ENCODE measurements at places on chromosomes 16 and 17.

GRCh38 chr17:80621335-80621996 is 76.8 kb downstream of the RPTOR start:
- no peak for DNase-seq

DNA sequence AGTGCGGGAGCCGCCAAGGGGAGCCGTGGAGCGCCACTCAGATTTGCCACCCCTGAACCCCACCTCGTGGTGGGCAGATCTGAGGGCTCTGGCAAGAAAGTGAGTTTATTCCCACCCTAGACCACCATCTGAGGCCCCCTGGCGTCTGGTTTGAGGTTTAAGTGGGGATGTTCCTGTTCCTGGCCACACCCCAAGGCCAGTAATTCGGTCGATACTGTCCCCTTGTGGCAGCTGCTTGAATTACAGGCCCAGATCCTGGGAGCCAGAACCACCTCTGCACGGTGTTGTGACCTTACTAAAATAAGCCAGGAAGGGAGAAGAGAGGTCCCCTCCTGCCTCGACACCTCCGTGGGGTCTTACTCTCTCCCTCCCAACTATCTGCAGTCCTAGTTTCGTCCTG is 3.3 kb upstream of the LAT start:
- peak; percentile 55 for DNase-seq

- DNase-seq: no peak
Observed at GRCh38 chr16:35743101-35743692, 2283.8 kb downstream of the TP53TG3F start.

DNA sequence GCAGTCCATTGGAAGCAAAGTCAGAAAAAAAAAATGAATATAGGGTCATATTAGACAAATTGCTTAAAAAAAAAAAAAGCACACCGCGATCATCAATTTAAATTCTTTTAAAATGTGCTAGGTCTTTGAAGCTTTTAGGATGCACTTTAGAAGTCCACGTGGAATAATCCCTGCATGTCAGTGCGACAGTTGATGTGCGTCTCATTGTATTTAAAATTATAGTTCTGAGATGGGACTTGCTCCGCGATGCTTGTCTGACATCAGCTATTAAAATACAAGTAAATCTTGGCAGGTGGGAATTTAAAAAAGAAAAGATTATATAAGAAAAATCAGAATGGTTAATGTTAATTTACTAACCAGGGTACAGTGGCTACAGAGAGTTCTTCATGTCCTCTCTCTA is 105.2 kb downstream of the RBFOX1 start:
- no peak for DNase-seq

GRCh38 chr16:6969594-6969993 is 363.1 kb upstream of the RBFOX1 start:
- no peak for DNase-seq
